ENCODE measurements at places on chromosomes 4 and X.

DNA sequence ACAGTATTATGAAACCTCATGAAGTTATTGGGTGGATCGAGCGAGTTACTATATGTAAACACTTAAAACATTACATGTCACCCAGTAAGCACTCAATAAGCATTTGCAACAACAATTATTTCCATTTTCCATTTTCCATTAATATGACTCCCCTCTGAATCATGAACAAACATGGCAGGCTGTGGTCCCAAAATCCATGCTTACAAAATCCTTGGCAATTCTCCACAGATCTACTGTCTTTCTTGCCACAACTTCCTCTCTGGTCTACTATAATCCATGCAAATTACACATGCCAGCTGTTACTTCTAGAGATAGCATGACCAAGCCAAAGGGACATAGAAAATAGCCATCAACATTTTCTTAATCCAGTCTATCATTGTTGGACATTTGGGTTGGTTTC is 22.0 kb downstream of the ASB11 start:
- DNase-seq = no peak

DNA sequence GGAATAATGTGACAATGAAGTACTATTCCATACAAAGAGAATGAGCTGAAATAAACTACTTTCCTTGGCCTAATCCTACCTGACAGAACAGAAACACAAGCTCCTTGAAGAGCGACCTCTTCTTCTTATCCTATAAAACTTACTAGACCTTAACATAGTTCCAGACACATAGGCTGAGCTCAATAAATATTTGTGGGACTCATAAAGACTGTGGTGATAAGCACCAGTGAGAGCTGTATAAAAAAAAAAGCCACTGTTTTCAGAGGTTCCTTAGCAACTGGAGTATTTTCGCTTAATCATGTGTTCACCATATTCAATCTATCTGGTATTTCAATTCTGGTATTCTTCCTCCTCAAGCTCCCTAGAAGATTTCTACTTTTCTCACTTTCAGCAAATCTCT is 1129.6 kb downstream of the STPG2 start:
- no peak for DNase-seq

DNA sequence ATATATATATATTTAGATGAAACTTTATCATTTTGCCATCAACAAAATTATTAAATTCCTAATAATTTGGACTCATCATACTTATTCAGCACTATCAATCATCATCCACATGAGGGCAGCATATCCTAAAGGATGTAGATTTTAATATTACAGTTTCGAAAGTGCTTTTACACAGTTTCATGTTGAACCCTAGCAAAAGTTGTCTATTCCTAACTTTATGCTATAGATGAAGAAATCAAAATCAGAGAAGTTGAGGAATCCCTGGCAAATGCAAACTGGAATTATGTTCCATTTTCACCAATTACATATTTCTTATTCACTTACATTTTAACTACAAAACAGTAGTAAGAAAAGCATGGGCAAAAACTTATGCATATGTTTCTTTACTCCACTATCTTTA is 36.6 kb upstream of the UGT2A1 start:
- no peak for DNase-seq

- no peak for DNase-seq
Measured at GRCh38 chr4:48667148-48667547, 112.9 kb downstream of the FRYL start.

DNA sequence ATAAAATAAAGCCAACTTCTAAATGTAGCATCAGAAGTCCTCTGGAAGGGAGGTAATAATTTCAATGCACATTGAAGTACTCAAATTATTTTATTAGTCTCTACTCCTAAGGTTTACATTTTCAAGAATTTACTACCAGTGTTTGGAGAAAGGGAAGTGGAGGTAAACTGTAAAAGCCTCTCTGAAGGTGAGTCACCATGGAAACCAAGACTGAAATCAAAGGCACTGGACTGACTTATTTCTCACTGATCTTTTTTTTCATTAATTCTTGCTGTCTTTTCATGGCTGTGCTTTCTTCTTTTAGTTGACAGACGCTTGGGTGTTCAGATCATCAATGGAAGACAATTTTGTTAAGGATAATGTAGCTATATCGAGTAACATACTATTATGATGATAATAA is 9.7 kb downstream of the SLC39A8 start:
- DNase-seq = no peak

- DNase-seq = no peak
Measured at GRCh38 chr4:166432842-166433241, 559.8 kb downstream of the TLL1 start.

GRCh38 chr4:56048702-56049431 is 100.1 kb downstream of the CEP135 start:
- DNase-seq = no peak

DNA sequence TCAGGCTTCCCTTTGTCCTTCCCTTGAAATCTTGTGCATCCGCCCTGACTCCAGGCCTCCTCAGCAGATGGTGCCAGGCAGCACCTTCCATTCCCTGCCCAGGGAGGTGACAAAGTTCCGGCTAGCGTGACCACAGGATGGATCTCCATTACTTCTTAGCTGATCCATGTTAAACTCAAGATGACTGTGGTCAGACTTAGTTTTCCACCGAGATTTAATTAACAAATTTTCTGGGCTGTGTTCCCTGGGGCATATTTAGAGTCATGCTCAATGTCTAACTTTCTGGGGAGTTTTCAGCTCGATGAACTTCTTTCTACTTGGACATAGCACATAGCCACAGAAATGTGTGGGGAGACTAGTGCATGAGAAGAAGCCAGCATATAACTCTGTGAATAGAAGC is 215.1 kb upstream of the SFRP2 start:
- no peak for DNase-seq

- no peak for DNase-seq
Measured at GRCh38 chr4:143140696-143141095, 44.0 kb upstream of the USP38 start.

- no peak for DNase-seq
Measured at GRCh38 chr4:139656614-139657486, 8.8 kb upstream of the MGST2 start.

DNA sequence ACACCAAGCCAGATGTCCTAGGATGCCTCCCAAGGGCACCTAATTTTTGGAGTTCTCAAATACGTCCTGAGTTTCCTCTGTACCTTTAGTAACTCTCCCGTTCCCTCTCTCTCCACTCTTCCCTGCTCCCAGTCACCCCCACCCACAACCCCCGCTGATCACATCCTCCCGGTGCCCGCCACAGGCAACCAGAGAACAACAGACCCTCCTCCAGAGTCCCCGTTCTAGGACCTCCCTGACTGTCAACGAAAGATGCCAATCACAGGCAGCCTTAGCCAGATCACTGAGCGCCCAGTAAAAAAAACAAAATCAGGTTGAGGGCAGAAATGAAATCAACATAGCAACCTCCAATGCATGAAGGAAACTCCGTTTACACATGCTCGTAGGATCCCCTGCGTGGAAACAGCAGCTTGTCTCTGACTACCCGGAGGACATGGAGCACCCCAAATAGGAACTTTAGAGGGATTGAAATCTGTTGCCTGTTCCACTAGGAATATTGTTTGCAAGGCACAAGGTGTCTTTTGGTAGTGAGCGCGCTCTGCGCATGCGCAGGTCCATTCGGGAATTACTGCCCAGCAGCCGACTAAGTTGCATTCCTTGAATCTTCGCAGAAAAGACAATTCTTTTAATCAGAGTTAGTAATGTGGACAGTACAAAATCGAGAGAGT is at the start of gene GABRB1:
Gene GABRB1 (plus strand): TSS at position 557 of the 668 bp plus-strand sequence.
- no peak for DNase-seq

DNA sequence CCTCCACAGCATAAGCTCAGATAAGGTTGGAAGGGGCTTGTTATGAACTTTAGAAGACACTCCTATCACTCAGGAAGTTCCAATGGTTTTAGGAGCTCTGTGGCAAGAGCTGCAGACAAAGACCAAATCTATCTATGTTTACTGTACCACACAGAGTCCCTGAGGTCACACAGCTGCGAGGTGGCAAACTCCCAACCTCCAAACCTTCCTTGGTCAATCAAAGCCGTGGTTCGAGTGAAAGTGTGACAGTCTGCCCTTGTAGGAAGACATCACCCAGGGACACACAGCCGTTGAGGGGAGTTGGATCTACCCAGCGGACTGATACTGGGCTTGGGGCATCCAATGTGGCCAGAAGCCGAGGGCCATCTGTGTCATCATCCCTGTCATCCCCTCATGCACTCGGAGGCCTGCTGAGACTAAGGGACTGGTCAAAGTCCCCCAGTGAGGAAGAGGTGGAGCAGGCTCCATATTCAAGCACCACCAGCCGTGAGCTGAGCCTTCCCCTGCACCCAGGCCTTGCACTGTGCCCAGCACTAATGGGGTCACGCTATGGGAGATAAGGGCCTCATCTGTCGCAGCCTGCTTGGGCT is 26.8 kb downstream of the MAN2B2 start:
- no peak for DNase-seq

DNA sequence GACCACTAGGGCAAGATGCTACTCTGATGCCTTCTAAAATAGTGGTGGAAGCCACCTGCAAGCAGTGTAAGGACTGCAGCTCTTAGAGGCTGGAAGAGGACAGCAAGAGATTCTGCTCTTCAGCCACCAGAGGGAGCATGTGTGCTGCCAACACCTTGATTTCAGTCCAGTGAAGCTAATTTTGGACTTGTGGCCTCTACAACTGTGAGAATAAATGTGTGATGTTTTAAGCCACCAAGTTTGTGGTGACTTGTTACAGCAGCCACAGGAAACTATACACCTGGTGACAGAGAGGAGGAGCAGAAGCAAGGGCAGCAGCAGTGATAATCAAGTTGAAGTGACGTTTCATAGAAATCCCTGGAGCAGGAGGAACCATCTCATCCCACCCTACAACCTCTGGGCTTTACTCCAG is 55.9 kb downstream of the FGFBP1 start:
- no peak for DNase-seq

DNA sequence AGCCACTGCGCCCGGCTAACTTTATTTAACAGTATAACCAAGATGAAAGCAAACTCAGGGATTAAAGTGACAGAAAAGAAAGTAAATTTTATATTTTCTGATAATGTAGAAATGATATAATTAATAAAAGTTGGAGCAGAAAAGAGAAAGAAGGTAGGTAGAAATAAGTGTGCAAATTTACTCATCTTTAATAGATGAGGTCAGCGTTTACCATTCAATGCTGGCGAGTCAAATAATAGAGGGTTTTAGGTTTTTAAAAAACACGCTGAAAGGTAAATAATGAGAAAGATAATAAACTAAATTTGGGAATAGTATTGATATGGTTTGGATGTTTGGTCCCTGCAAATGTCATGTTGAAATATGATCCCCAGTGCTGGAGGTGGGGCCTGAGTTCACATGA is 13.6 kb downstream of the CDKN2AIP start:
- no peak for DNase-seq

GRCh38 chr4:17664755-17665154 is 50.3 kb downstream of the MED28 start:
- no peak for DNase-seq

GRCh38 chr4:15779306-15779705 is 1.2 kb downstream of the CD38 start:
- DNase-seq = no peak

Measured in mesenteric fat pad (tissue), 1 donor.